Stimulated activated CD4-positive, alpha-beta T cell treated with anti-CD3 and anti-CD28 coated beads, Interleukin-2, amount 100 ng/mL, for 48 hours (primary cell): ENCODE measurements at places on chromosomes 5 and 9.

DNA sequence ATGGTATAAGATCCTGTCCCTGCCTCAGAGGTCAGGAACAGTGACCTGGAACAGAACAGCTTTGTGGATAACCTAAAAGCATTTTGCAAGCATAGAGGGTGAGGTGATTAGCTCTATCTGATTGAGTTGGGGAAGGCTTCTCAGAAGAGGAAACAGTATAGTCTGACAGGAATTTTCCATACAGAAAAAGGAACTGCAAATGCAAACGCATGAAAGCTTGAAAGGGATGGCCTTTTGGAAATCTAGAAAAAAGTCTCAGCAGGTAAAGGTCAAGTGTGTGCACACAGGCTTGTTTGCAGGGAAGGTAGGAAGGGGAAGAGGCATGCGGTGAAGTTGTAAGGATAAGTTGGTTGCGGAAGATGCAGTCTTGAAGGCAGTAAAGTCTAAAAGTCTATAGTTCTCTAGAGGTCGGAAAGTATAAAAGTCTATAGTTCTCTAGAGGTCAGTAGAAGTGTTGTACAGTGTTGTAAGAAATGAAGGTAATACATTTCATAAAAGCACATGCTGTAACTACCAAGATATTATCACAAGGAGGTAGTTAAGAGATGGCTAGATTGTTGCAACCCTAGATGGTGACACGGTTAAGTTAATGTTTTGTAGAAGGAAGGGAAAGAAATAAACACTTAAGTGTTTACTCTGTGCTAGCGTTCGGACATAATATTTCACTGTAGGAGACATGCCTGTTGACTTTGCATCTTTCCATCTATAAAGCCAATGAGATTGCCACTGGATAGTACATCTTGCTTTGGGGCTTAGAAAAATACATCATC is 16.7 kb upstream of the HSPB3 start:
- no peak for DNase-seq

GRCh38 chr5:154823605-154824004 is 26.8 kb downstream of the FAXDC2 start:
- no peak for DNase-seq

GRCh38 chr9:6450641-6451375 is 37.8 kb downstream of the UHRF2 start:
- DNase-seq = no peak

GRCh38 chr9:37944266-37944650 is 40.3 kb upstream of the SLC25A51 start:
- DNase-seq = no peak

- DNase-seq = no peak
These were observed at the start of gene ADAMTSL1 for GRCh38 chr9:18473652-18474279. Gene ADAMTSL1 (plus strand): TSS chr9:18474153. CDS start chr9:18474233, 80 bp downstream.

DNA sequence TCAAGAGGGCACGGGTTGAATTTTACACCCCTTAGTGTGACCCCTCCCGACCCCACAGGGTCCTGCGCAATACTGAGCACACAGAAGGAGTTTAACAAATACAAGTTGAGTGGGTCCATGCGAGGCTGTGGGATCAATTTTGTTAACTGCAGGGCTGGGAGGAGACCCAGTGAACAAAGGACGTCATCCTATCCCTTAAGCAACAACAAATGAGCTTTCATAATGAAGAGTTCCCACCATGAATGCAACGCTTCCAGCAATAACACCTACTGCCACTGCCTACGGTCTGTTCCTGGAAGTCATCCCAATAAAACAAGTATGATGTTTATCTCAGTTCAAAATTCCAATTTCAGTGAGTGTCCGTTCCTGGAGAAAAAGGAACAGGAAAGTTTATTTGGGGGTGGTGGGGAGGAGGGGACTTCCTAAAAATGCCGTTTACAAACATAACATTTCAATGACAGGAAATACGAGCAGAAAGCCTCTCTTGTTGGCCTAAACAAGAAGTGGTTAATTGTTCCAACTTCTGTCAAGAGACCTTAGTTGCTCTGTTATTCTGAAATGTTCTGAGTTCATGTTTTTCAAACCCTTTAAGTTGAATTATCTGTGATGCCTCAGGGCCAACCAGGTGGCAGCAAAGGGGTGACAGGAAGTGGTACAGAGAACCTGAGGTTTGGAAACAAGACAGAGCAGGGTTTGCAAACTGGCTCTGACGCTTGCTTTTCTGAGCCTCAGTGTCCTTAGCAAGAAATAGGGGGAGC is 65.8 kb upstream of the PLPP6 start:
- no peak for DNase-seq

DNA sequence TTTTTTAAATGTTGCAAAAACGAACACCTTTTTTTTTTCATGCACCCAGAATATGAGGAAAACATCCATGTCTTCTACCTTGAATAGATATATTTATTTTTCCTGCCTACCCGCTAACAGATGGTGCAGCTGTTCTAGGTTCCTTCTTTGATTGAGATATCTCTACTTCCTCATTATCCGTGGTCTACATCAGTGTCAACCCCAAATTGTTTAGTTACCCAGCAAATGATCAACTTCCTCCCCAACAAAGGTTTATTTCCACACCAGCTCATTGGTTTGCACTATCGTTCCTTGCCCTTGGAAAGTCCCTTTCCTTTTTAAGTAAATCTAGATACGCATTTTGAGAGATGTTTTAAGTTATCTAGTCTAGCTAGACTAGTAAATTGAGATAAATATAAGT is 166.4 kb downstream of the PRR16 start:
- DNase-seq = no peak

DNA sequence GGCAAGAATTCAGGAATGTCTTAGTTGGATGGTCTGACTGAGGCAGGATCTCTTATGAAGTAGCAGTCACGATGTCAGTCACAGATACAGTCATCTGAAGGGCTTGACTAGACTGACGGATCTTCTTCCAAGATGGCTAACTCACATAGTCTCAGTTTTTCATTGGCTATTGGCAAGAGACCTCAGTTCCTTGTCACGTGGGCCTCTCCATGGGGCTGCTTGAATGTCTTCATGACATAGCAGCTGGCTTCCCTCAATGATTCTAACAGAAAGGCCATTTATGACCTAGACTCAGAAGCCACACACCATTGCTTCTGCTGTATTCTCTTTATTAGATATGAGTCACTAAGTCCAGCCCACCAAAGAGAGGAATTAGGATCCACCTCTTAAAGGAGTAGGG is 4.7 kb downstream of the APC start:
- DNase-seq = no peak

DNA sequence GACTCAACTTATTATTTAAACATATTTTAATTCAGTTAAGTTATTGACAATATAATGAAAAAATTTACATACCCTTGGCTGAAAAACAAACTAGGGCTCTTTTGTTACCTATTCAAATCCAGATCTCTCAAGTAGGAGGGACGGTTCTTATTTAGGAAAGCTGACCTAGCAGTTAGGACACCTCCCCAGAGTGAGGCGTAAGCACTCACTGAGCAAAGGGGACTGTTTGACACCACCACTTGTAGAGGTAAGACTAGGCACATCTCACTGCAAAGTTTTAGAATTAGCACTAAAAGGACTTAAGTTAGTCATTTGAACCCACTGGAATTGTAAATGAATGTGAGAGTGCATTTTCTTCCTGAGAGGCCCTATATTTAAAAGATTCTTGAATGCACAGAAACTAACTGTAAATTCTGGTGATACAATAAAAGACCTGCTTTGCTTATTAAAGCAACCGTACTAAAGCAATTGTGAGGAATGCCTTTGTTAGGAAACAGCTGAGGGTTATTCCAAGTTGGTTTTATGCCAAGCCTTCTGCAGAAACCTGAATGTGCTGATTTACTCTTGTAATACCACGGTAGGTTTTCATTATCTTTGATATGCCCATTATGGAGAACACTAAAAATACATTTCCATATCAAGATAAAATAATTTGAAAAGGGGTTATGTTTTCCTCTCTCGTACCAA is 16.2 kb downstream of the HACD4 start:
- DNase-seq = no peak
